ENCODE measurements at places on chromosomes 2 and 18.

DNA sequence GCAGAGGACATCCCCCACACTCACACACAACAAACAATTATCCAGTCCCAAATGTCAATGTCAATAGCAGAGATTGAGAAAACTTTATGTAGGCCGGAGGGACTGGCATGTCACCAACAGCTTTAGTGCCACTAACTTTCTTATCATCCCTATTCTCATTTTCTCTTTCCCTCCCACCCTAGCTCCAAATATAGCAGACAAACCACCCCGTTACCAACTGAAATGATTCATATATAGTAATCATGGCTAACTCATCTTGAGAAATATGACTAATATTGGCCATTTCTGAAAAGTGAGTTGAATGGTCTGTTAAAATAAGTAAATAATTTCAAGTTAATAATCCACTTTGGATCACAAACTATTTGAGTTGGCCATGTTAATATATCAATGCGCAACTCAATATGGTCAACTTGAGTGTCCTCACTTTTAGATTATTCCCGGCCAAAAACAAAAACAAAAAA, 242.1 kb upstream of the RND3 start:
- DNase-seq, result no peak

DNA sequence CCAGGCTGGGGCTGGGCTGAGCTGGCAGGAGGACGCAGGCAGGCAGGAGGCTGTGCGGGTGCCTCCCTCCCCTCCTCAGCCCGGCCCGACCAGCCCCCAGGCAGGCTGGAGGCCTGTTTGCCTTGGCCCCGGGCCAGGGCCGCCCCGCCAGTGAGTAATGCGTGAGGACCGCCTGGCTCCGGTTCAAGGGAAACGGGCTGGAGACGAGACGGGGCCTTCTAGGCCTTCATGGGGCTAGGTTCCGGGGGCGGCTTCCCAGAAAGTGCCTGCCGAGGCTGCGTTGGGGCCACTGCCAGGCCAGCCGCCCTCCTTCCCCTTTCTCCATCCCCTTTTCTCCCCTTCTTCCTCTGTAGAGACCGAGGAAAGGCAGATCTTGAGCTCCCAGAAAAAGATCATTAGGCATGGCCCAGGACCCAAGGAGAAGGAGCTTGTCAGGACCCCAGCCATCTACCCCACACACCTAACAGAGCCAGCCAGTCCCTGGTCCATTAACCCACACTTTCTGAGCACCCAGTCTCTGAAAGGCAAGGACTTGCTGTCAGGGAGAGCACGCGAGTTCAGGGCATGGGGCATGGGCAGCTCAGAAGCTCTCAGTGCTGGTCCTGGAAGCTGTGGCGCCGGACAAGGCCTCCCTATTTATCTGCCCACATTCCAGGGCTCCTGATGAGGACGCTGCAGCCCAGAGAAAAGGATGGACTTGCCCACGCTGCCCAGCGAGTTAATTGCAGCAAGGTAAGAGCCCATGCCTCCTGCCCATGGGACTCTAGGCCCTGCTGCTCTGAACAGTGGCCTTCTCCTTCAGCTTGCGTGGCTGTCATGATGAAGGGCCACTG, 48.5 kb downstream of the SMAD7 start:
- DNase-seq, result no peak

DNA sequence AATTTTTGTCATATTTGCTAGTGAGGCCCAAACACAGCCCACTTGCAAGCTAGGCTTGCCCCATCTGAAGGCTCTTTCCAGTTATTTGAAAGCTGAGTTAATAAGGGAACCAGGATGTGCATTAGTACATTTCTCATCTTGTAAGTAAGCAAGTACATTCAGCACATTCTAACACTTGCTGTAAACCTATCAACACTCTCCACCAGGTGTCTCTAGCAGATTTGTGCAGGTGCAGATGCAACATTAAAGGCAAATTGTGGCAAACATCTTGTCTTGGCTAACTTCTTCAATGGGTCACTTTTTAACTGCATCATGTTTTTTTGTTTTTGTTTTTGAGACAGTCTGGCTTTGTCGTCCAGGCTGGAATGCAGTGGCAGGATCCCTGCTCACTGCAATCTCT, 25.3 kb upstream of the MFSD6 start:
- DNase-seq, result no peak

- no peak for DNase-seq
Observed at GRCh38 chr2:9228781-9229469, 22.3 kb downstream of the ASAP2 start.

GRCh38 chr2:96838345-96839292, 5.2 kb downstream of the ANKRD23 start:
- no peak for DNase-seq

DNA sequence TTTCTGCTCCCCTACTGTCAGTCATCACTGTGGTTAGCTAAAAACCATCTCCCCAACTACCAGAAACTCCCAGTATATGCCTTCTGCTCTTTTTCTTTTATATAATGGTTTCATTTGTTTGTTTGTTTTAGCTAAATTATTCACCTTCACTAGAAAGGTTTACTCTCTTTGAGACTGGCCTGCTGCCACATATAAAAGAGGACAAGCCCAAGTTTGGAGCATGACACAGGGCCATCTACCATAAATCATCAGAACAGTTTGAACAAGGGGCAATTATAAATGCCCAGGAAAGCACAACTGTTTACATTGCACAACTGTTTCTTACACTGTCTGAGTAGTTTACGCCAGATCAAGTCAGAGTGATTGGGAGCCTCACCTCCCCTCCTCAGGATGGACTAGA, 471.0 kb upstream of the PIK3C3 start:
- no peak for DNase-seq

DNA sequence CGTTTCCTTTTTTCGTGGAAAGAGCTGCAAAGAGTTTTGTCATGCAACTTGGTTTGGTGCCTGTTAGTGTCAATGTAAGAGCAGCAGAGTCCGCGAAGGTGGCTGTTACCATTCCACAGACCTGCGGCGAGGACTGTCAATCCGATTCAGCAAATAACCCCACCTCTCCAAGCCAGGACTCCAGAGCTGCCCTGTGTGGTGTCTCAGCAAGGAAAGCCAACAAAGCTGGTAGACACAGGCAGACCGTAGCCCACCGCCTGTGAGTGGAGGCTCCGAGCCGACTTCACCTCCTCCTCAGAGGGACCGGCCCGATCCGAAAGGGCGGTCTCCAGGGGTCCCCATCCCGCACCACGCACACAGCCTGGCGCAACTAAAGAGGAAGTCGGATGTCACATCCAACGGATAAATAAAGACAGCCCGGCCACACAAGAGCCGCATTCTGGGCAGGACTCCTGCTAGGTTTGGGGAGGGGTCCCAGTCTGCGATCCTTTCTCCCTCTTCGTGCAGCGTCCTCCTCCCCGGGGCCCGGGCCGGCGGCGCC, 819 bp downstream of the ANKRD44 start:
- DNase-seq, result no peak

- no peak for DNase-seq
Observed at GRCh38 chr2:180742801-180743200, 237.6 kb upstream of the UBE2E3 start.

GRCh38 chr2:126359494-126359893, 296.5 kb upstream of the GYPC start:
- no peak for DNase-seq
